ENCODE measurements at places on chromosomes 1 and 21.
A peak's percentile ranks its signal among the peaks of the same experiment; 100 is the strongest.

- no peak overlapping the region for H3K4me3 ChIP-seq
- no peaks in the 10 kb centered on the region for H3K36me3 ChIP-seq
- DNase-seq: no peak
- H3K27me3 ChIP-seq: no peaks in the 10 kb centered on the region
Observed at GRCh38 chr1:40185951-40186864, 25.0 kb downstream of the RLF start.

DNA sequence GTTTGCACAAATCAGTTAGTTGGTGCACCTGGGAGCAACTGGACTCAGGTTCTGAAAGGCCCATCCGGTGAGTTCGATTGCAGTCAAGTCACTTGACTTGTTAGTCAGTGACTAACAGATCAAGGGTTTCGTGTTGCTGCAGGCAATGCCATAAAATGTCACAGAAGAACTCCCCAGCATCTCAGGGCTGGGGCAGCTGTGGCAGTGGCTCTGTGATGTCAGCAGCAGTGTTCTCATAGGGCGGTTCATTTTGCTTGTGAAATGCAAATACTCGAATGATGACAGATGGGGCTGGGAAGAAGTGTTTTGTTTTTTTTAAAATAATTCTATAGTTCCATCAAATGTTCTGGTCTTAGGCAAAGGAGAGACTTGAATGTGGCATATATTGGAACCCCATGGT, 287.8 kb downstream of the LMX1A start:
- DNase-seq: no peak
- no peak overlapping the region for H3K27ac ChIP-seq
- H3K4me3 ChIP-seq: no peak overlapping the region
- no peaks in the 10 kb centered on the region for H3K36me3 ChIP-seq
- H3K27me3 ChIP-seq: no peaks in the 10 kb centered on the region

DNA sequence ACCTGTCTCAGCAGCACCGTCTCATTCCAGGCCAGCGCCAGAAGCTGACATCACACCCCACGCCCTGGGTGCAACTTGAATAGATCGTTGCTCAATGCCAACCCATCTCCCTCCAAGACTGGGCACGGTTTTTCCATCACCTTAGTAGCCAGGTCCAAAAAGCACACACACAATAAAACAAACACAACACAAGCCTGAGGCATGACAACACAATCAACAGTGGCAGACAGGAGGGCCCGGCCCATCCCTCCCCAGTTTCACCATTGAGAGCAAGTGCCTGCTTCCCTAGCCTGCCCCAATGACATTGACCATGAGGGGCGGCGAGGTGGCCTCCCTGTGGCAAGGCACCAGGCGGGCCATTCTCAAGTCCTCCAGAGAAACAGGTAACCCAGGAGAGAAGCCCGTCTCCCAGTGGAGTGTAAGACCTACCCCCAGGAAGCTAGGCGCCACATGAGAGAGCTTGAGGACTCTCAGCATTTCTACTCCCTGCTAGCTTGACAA, 2.7 kb downstream of the IFFO2 start:
- DNase-seq: no peak
- H3K4me3 ChIP-seq: no peak overlapping the region
- no peaks in the 10 kb centered on the region for H3K27me3 ChIP-seq
- no peaks in the 10 kb centered on the region for H3K36me3 ChIP-seq
- H3K4me1 ChIP-seq: peaks cover 33% of the 10 kb centered on the region

DNA sequence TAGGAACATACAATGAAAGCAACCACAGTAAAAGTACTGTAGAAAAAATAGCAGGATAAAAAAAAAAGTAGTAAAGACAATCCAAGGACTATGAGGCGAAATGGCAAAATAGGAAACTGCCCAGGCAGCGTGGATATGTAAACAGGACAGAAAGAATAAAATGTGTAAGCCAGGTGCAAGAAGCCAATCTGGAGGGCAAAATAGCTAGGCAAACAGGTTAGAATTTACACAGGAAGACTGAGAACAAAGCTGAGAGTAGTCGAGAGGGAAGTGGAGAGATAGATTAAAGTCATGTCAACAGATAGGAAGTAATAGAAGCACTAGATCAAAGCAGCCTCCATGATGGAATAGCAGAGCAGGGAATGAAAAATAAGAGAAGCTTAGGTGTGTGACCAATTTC, 124.2 kb upstream of the B3GALT2 start:
- peak overlapping the region; percentile 26 for H3K27ac ChIP-seq
- peak; percentile 32 for DNase-seq

DNA sequence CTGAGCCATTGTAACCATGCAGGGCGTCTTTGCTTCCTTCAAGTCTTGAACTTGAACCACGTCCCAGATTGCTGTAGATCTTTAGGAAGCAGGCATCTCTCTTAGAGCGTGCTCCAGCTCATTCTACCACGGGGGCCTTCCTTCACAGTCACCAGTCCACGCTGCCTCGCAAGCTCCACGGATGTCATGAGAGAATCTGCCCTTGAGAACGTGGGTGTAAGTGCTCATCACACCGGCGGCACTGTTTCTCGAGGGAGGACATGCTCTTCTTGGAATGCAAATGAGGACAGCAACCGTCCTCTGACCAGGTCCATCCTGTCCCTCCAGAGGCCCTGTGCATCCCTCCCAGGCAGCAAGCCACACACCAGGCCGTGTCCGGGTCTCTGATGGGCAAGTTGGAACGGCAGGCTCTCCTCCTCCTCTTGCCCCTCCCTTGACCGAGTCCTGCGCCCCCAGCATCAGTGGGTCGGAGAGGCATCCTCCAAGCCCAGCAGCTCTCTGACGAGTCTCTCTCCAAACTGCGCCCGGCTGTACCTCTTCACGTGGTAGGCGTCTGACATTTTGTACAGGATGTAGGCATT, 103.1 kb downstream of the PGBD5 start:
- H3K27me3 ChIP-seq: no peaks in the 10 kb centered on the region
- H3K4me3 ChIP-seq: no peak overlapping the region
- no peaks in the 10 kb centered on the region for H3K36me3 ChIP-seq
- no peak for DNase-seq

GRCh38 chr1:200862713-200863415, 9.9 kb upstream of the GPR25 start:
- H3K27ac ChIP-seq: no peak overlapping the region
- H3K4me1 ChIP-seq: no peaks in the 10 kb centered on the region
- no peaks in the 10 kb centered on the region for H3K36me3 ChIP-seq
- no peak for DNase-seq
- H3K4me3 ChIP-seq: no peak overlapping the region
- no peaks in the 10 kb centered on the region for H3K27me3 ChIP-seq

- DNase-seq: no peak
- H3K4me1 ChIP-seq: peaks cover 6% of the 10 kb centered on the region
- no peaks in the 10 kb centered on the region for H3K27me3 ChIP-seq
- no peak overlapping the region for H3K27ac ChIP-seq
Observed at GRCh38 chr1:212513586-212513985, 80.9 kb downstream of the NENF start.

- no peaks in the 10 kb centered on the region for H3K27me3 ChIP-seq
- no peak overlapping the region for H3K4me3 ChIP-seq
- H3K36me3 ChIP-seq: no peaks in the 10 kb centered on the region
- H3K27ac ChIP-seq: no peak overlapping the region
- DNase-seq: no peak
Observed at GRCh38 chr1:914891-915280, 8.8 kb upstream of the SAMD11 start.

GRCh38 chr1:183956559-183957188, 80.9 kb downstream of the COLGALT2 start:
- H3K4me3 ChIP-seq: no peak overlapping the region
- H3K27me3 ChIP-seq: no peaks in the 10 kb centered on the region
- no peak overlapping the region for H3K27ac ChIP-seq
- DNase-seq: no peak
- H3K36me3 ChIP-seq: no peaks in the 10 kb centered on the region

DNA sequence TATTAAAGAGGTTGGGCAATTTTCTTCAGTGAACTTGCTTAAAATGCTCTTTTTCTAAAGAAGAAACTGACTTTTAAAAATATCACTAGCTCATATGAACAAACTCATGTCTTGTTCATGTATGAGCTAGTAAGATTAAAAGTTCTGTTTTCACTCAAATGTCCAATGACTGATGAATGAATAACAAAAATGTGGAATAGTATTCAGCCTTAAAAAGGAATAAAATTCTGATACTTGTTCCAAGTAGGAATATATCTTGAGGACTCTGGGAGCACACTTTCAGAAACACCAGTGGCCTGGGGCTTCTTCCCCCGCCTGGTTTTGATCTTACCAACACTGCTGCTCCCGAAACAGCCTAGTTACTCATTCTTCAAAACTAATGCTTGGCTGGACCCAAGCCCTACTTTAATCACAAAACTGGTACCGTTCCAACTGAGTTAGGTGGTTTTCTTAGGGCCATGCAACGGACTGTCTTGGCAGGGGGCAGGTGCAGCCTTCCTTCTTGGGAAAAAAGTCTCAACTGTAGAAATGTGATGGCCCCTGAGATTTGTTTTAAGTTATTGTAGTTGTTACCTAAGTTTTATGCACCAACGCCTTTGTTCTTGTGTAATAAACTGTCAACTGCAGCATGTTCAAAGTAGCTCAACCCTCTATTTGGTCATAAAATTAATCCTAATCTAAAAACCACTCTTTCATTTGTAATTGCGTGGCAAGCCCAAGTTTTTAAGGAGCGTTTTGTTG, 116.0 kb downstream of the ETS2 start:
- no peak for DNase-seq
- H3K4me1 ChIP-seq: peaks cover 48% of the 10 kb centered on the region

GRCh38 chr1:92399076-92399475, 87.6 kb downstream of the GFI1 start:
- no peaks in the 10 kb centered on the region for H3K36me3 ChIP-seq
- H3K4me3 ChIP-seq: no peak overlapping the region
- no peak overlapping the region for H3K27ac ChIP-seq
- DNase-seq: no peak
- H3K27me3 ChIP-seq: no peaks in the 10 kb centered on the region
- H3K4me1 ChIP-seq: no peaks in the 10 kb centered on the region

DNA sequence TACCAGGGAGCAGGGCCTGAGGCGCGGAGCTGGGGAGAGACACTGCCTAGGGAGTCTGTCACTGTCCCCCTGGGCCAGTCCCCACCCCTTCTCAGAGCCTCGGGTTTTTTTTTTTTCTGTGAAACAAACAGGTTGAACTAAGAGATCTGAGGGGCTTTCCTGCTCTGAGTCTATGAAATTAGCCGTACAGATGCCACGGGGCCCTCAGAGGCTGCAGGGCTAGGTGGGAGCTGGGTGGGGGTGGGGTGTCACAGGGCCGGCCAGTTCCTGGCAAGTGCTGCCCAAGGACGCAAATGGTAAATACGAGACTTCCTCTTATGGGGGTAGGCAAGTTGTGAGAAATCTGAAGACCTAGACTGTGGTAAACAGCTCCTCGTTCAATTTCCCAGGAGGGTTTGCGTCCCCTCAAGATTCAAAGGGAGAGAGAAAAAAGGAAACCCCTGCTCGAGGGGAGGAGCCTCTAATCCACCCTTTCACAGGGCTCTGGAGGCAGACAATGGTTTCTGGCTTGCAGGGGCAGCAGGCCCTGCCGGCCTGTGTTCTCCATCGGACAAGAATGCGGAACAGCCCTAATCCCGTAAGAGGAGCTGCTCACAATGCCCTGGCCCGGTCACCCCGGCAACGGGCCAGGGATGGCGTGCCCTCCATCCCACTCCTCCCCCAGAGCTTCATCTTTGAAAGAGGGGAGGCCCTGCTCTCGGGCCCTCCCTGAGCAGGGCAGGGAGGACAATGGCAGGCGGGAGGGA, 7.8 kb downstream of the NUAK2 start:
- H3K4me1 ChIP-seq: peaks cover 50% of the 10 kb centered on the region
- no peak overlapping the region for H3K4me3 ChIP-seq
- no peaks in the 10 kb centered on the region for H3K27me3 ChIP-seq

GRCh38 chr1:87592156-87592555, 263.5 kb downstream of the LMO4 start:
- no peak overlapping the region for H3K27ac ChIP-seq
- H3K4me3 ChIP-seq: no peak overlapping the region
- no peaks in the 10 kb centered on the region for H3K36me3 ChIP-seq
- H3K4me1 ChIP-seq: no peaks in the 10 kb centered on the region
- H3K27me3 ChIP-seq: no peaks in the 10 kb centered on the region

GRCh38 chr1:231095595-231095994, 55.5 kb upstream of the FAM89A start:
- 0 out of 2 replicates have a peak, but pooled peaks cover 3% of the 10 kb centered on the region for H3K4me1 ChIP-seq
- no peak overlapping the region for H3K27ac ChIP-seq
- H3K27me3 ChIP-seq: no peaks in the 10 kb centered on the region
- no peak overlapping the region for H3K4me3 ChIP-seq
- DNase-seq: no peak

GRCh38 chr1:175219774-175220173, 27.2 kb upstream of the KIAA0040 start:
- no peaks in the 10 kb centered on the region for H3K27me3 ChIP-seq
- DNase-seq: no peak
- no peaks in the 10 kb centered on the region for H3K36me3 ChIP-seq
- H3K4me3 ChIP-seq: no peak overlapping the region
- 0 out of 2 replicates have a peak, but pooled peaks cover 4% of the 10 kb centered on the region for H3K4me1 ChIP-seq
- no peak overlapping the region for H3K27ac ChIP-seq

DNA sequence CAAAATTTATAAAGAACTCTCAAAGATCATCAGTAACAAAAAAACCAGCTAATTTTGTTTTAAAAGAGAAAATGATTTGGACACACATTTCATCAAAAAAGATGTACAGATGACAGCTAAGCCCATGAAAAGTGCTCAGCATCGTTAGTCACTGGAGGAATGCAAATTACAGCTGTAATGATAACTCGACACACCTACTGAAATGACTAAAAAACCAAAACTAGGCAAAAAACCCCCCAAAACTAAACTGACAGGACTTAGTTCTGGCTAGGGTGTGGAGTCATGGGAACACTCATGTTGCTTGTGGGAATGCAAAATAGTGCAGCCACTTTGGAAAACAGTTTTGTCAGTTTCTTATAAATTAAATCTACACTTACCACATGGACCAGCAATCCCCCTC, 59.5 kb downstream of the CNIH3 start:
- no peak overlapping the region for H3K27ac ChIP-seq
- no peaks in the 10 kb centered on the region for H3K27me3 ChIP-seq
- H3K36me3 ChIP-seq: no peaks in the 10 kb centered on the region
- H3K4me3 ChIP-seq: no peak overlapping the region

- DNase-seq: no peak
- H3K4me3 ChIP-seq: no peak overlapping the region
- H3K27ac ChIP-seq: peak overlapping the region; percentile 86
- peaks cover 11% of the 10 kb centered on the region for H3K36me3 ChIP-seq
- H3K4me1 ChIP-seq: peaks cover 37% of the 10 kb centered on the region
Observed at GRCh38 chr1:12380326-12381249, 150.8 kb downstream of the VPS13D start.

DNA sequence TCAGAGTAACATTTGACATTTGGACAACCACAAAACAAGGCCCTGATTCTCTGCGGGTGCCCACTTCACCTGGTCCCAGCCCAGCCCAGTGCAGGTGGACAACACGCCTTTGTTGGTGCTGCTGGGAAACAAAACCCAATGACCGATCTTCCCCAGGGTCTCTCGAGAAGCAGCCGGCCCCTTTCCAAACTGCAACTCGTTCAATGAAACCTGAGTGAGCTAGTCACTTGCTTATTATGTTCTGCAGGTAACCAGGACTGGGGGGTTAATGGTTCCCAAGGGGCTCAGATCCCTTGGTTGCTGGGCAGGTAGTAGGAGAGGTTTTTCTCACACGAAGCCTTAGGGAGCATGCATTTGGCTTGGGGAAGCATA, 42.9 kb downstream of the ABCG1 start:
- peaks cover 8% of the 10 kb centered on the region for H3K4me1 ChIP-seq
- H3K27me3 ChIP-seq: no peaks in the 10 kb centered on the region
- no peak overlapping the region for H3K27ac ChIP-seq
- no peaks in the 10 kb centered on the region for H3K36me3 ChIP-seq
- DNase-seq: no peak
